ENCODE measurements at places on chromosomes 7 and 10.
A peak's percentile ranks its signal among the peaks of the same experiment; 100 is the strongest.

DNA sequence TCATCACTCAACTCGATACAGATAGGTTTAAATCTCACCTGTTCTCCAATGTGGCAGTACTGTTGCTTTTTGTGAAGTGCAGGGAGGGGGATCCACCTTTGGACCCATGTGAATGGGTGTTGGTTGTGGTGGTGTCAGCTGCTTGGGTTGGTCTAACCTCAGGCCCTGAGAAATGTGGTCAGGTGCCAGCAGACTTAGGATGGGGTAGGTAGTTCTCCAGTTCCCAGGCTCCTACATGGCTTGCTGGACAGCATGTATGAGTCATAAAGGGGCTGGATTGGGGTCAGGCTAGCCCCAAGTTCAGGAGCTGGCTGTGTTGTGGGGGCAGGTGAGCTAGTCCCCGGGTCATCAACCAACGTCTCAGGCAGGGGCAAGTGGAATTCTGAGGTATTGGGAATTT lies 472.6 kb upstream of the CNTNAP2 start:
- no peak for DNase-seq

DNA sequence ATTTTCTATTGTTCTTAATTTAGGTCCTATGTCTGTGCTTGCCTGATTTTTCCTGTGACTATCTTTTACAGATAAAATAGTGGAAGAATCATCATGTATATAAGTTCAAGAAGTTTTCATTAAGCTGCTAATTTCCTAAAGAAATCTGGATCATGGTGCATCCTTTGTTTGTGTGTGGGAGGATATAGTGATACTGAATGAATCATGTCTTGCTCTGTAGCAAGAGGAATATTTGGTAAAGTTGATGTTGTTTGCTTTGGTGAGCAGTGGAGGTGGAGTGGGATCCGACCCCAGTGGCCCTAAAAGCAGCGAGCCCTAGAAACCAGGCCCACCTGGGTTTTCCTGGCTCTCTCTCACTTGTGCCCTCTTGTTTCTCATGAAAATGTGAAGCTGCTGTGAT lies 83.7 kb downstream of the CCNY start:
- DNase-seq, result peak; percentile 27

DNA sequence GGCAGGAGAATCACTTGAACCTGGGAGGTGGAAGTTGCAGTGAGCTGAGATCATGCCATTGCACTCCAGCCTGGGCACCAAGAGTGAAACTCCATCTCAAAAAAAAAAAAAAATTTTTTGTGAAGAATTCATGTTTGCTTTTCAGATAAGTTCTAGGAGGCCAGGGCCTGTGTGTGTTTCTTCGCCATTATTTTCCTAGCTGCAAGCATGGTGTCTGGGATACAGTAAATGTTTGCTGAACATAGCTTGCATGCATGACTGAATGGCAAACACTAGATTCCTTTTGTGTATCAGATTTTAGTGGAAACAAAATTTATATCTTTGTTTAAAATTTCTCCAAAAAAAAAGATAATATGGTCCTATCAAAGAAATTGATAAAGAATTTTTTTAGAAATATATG lies 9.7 kb upstream of the MACC1 start:
- DNase-seq, result no peak

- DNase-seq, result no peak
These were observed 132.1 kb downstream of the MACC1 start for GRCh38 chr7:20085086-20085485.

DNA sequence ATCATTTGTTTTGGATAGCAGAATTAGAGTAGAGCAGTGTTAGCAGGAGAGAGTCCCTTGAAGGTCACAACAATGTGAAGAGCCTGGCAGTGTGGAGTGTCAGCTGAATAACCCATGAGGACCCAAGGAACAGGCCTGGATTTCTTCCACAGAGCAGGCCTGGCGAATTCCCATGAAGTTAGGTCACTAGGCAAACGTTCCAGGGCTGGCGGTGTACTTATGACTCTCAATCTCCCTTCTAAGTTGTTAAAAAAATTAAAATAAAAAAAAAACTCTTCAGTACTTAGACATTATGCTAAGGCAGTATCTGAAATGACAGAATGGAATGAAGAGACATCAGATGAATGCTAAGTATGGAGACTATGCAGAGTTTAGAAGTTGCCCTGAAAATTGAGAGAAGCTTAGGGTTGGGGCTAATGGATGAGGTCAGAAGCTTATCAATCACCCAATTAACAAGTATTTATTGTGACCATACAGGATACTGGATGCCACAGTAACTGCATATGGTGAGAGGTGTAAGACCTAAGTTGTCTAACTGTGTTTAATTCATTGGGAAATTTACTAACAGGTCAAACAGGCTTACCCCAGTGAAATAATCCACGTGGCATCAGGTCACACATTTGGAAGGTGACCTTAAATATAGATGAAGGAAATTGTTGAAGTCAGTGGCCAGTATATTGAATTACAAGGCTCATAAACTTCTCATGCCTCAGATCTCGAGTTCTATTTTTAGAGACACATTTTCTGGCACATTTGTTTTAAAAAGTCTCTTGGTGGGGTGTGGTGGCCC lies 126.2 kb upstream of the NRP1 start:
- DNase-seq, result no peak

DNA sequence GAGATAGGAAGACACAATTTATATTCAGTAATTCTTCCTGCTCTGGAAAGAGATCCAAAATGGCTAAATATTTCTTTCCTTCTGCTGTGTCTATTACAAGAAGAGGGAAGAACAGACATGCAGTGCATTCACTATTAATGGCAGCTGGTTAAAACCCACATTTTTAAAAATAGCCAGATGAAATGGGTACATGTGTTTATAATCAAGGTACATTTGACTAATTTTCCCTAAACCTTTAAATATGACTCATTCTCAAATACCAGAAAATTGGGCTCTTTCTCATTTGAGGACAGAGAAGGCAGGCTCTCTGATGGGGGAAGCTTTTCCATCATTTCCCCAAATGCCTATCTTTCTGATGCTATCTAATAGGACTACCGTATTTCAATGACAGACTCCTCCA lies 215.7 kb upstream of the HABP2 start:
- DNase-seq, result no peak

DNA sequence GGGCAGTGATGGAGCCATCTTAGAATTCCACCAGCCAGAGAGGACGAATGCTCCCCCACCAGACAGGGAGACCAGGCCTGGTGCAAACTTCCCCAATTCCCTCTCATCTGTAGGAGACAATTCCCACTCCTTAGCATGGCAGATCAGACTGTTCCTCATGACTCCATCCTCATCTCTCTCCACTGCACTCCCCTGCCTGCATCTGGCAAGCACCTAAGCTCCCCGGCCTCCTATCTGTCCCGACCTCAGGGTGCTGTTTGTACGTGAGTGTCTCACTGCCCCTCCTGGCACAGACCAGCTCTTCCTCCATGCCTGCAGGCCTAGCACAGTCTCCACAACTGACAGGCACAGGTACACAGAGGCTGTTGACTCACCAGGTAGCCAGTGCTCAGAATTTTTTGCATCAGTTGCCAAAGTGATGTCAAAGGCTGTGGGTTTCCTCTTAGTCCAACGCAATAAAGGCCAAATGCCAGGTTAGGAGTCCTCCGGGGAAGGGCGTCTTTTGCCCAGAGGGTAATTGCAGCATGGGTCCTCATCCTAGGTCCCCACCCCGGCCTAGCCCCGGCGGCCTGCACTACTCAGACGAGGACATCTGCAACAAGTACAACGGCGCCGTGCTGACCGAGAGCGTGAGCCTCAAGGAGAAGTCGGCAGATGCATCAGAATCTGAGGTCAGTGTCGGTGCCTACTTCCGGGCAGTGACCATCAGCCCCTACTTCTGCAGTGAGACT lies 436.8 kb upstream of the FOXK1 start:
- no peak for DNase-seq

GRCh38 chr7:35250941-35251340 lies 3.0 kb downstream of the TBX20 start:
- no peak for DNase-seq

DNA sequence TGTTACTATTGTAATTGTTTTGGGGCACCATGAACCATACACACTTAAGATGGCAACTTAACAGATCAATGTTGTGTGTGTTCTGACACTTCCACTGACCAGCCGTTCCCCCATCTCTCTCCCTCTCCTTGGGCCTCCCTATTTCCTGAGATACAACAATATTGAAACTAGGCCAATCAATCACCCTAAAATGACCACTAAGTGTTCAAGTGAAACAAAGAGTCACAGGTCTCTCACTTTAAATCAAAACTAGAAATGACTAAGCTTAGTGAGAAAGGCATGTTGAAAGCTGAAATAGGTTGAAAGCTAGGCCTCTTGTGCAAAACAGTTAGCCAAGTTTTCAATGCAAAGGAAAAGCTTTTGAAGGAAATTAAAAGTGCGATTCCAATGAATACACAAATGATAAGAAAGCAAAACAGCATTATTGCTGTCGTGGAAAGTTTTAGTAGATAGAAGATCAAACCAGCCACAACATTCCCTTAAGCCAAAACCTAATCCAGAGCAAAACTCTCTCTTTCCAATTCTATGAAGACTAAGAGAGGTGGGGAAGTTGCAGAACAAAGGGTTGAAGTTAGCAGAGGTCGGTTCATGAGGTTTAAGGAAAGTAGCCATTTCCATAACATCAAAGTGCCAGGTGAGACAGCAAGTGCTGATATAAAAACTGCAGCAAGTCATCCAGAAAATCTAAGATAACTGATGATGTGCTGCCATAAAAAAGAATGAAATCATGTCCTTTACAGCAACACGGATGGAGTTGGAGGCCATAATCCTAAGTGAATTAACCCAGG lies 90.6 kb downstream of the MTPN start:
- no peak for DNase-seq

- no peak for DNase-seq
These were observed 123.1 kb downstream of the GNAI1 start for GRCh38 chr7:80257756-80258155.

DNA sequence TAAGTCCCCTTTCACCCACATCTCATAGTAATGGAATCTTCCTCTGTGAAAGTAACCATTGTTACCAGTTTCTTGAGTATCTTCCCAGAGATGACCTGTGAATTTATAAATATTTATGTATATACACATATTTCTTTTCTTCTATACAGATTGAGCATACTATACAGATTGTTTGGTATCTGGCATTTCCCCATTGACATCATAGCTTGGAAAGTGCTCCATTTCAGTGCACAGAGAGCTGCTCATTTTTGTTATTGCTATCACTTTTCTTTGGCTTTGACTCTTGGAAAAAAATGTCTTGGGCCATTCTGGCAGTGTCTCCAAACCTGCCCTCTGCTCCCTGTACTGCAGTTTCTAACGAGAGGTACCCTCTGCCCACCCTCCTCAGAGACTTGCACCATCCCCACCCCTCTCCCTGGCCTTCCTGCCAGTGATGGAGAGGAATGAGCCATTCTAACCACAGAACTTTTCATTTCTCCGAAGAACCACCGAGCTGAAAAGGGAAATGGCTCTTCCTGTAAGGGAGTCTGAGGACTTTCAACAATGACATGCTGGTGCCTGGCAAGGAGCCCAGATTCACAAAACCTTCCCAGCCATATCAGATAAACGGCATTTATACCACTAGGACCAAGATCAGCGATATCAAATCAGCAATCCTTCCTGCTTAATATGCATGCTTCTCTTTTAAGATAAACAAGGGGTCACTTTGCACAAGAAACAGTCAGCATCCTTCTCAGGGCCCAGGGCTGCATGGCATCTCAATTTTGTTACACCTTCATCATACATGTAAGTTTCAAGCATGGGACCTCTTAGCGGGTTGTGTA lies 19.7 kb upstream of the CCSER2 start:
- no peak for DNase-seq

DNA sequence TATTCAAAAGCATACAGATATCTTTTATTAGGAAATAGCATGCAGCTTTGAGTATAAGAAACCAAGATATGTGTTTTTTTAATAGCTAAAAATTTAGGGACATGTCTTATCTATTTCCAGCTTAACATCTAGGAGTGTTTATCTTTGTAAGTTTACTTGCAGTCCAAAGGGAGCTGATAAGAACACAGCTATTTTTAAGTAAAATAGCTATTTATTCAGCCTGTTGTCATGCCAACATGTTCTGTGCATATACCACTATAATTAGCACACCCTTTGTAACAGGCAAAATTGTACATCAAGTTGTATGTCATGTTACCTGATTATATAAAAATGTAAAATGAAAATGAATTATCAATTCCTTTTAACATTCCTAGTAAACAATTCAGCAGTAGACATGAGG lies 29.6 kb downstream of the FAM133B start:
- DNase-seq, result no peak

DNA sequence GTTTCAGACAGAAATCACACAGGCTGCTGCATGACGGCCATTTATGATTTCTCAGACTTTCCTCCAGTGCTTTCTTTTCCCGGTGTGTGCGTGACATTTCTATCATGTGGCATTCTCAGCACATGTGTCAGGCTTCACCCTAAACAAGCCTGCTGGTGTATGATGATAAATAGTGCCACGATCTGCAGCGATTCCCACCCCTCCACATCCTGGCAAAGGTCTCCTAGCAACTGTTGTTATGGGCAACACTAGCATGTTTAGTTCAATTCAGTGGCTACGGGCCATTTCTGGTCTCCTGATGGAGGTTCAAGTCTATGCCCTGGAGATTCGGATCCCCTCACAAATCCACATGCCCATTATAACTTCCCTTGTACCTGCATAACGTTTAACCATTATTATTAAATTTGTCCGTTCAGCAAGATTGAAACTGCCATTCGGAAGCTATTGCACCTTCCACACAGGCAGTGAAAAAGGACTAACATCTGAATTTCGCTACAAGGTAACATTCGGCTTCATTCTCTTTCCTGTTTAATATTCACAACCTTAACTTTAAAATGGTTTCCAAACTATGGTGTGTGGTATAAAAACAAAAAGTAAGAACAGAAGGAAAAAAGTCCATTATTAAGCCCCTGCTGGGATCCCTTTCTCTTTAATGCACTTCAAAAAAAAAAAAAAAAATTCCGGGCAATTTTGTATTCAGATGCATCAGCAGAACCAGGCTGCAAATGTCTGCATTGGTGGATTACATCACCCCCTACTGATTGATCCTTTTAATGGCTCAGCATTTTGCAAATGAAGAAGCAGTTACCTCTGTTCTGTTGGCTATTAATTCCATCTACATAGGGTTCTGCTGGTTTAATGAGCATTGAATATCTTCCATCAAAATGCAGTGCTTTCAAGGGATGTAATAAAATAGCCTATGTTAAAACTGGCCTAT lies 90.2 kb downstream of the FRMD4A start:
- DNase-seq, result peak; percentile 23

GRCh38 chr7:44607141-44608068 lies 978 bp downstream of the OGDH start:
- DNase-seq, result no peak

DNA sequence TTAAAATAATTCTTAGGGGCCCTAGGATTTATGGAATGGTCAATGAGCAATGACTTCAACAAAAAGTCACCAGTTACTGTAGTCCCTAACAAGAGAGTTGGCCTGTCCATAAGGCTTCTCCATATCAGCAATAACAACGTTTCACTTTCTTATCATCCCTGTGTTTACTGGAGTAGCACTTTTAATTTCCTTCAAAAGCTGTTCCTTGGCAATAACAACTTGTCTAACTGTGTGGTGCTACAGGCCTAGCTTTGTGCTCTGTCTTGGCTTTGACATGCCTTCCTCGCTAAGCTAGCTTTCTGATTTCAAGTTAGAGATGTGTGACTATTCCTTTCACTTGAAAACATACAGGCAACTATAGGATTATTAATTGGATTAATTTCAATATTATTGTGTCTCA lies 81.1 kb downstream of the JMJD1C start:
- no peak for DNase-seq

All from dermis microvascular lymphatic vessel endothelial cell (primary cell).